Fibroblast of lung (primary cell): ENCODE measurements at places on chromosomes 6 and 20. TPM values are rescaled to one million over a fixed set of nuclear protein-coding genes. Genes with fewer than 3 reads are reported as not detected.

GRCh38 chr6:109013656-109014305 is 80.9 kb downstream of the SESN1 start:
- DNase-seq: no peak

- peak; percentile 20 for DNase-seq
Measured at GRCh38 chr6:151065027-151065815, 174.5 kb upstream of the AKAP12 start.

SCRT2 gene
- not detected in 2 replicates for polyA plus RNA-seq

BACH2 gene
- polyA plus RNA-seq: 2.2 TPM in 2 replicates

SLC22A2 gene
- polyA plus RNA-seq: not detected in 2 replicates

BEND3 gene
- polyA plus RNA-seq: 1.7 and 2.1 TPM in 2 replicates

GMDS gene
- polyA plus RNA-seq: 34.5 and 40.4 TPM in 2 replicates

TRERF1 gene
- 6.3 and 8.1 TPM in 2 replicates for polyA plus RNA-seq

EMILIN3 gene
- 0.05 and 0.06 TPM in 2 replicates for polyA plus RNA-seq

HLA-DQB2 gene
- polyA plus RNA-seq: not detected in 2 replicates
